ENCODE measurements at places on chromosomes 2 and 18.

GRCh38 chr2:37549598-37549997 lies 121.8 kb downstream of the CDC42EP3 start:
- no peak for DNase-seq

DNA sequence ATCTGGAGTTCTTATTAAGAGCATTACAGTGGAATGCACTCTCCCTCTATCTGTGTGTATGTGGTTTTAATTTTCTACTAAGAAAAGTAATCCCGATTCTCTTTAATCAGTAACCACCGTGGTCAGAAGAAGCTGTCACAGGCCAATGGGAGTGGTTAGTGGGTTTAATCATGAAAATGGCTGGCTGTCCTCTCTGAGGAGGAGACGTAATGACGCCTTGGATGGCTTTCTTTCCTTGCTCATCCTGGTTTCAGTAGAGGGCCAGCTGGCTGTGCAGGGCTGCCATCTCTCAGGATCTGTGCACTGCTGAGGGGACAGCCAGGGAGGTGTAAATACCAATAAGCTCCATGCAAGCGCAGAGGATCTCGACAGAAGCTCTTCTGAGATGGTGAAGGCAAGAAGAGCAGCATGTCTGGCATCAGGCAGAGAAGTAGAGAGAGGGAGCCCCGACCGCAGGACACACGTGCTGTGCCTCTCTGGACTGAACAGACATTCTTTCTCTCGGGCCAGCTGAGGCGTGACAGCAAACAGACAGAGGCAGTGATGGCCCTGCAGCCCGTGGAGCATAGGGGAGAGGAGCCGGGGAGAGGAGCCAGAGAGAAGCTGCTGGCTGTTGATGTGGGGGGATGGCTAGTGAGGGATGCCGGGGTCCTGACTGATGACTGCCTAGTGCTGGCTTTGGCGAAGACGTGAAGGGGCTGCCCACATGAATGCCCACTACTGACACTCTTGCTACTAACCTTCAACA lies 65.1 kb upstream of the DAPL1 start:
- no peak for DNase-seq

DNA sequence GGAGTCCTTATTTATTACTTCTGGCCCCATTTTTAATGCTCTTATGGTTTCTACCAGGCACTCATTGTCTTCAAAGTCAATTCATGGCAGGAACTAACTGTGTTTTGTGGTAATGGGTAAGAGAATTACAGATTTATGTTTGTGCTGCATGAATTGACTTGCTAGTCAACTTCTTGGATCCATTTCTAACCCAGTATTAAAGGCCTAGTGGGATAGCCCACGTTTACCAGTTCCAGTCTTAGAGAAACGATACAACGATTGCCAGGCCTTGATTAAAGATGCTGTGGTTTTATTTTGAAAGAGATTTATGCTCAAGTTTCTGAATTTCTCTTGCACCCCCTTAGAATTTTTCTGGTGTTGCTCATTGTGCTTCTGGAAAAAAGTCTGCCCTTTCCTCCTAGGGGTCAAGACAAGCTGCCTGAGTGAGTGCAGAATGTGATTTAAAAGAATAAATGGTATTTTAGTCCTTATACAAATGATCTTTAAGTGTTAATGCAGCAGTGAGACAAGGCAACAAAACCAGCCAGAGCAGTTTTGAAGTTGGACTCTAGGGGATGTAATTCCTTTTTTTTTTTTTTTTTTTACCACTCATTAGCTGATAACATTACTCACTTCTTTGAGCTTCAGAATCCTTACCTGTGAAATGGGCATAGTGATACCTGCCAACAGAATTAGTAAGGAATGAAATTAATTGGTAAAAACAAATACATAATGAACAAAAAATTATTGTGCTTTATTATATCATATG lies 101.5 kb downstream of the ARHGAP15 start:
- DNase-seq: no peak

GRCh38 chr18:48627216-48627615 lies 88.4 kb downstream of the CTIF start:
- DNase-seq: no peak

- DNase-seq: no peak
Measured at GRCh38 chr18:35144698-35145097, 96.1 kb upstream of the ZNF397 start.

DNA sequence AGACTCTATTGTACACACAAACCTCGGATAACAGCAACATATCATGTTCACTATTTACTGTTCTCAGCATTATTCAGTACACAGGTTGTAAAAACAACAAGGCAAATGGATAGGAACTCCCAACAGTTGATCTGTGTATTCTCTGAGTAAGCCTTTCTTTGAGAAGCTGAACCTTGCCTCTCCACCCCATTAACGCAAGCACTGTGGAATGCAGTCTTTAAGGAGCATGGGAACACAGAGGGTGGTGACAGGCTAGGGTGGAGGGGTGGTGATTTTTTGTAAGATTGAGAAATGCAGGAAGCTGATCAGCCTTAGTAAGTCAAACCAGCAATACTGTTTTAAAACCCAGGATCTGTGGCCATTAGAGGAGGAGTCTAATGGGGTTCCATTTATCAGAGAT lies 19.6 kb upstream of the SERPINB11 start:
- no peak for DNase-seq

DNA sequence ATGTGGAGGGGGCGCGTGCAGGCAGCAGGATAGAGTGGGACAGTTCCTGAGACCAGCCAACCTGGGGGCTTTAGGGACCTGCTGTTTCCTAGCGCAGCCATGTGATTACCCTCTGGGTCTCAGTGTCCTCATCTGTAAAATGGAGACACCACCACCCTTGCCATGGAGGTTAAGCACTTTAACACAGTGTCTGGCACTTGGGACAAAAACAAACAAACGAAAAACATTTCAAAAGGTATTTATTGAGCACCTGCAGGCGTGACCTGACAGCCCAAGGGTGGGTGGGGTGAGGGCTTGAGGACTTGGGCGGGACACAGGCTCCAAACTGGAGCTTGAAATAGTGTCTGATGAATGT lies 4.6 kb upstream of the CTDSP1 start:
- DNase-seq: no peak

DNA sequence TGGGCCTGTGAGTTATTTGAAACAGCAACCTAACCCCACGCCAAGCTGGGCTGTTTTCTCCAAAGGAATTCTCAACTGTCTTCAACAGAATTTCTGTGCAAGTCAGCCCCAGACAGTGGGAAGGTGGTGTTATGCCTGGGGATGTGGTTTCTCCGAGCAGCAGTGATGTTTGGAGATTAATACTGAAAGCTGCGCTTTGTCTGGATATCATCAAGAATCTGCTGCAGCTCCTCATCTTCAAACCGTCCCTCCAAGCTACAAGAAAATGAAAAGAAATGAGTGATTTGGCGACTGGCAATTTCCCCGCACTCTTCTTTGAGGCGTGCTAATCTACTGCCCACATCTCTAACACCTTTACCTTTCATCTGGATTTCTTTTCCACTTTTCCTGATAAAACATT lies 10.0 kb downstream of the POLR2D start:
- DNase-seq: no peak

DNA sequence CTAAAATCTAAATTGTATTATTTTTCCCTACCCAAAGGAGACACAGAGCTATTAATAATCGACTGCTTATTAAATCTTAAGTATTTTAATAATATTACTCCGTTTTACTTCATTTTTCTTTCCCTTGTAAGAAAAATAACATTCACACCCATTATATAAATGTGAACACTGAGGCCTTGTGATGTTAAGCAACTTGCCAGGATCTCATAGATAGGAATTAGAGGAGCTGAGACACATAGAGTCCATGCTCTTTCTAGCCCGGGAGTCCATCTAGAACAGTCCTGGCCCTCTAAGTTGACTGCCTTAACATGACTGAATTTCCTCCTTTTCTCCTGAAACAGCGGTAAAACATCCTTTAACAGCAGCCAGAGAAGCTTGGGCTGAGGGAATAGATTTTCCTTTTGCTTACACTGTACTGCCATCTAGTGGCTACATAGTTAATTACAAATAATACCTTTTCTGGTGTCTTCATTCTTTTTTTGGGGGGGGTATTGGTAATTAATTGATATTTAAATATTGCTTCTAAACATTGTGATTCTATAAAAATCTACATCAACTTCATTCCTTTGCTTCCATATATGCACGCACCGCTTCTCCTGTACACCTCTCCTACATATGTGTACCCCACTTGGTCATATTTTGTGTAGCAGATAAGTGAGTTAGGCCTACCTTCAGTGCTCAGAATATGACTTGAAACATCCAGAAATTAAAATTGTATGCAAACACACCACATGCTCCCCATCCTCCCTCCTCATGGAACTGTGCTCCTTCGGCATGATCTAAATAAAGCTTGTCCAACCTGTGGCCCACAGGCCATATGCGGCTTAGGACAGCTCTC lies 125.8 kb upstream of the HNMT start:
- peak; percentile 32 for DNase-seq

- DNase-seq: no peak
Measured at GRCh38 chr18:32378705-32379104, 92.0 kb downstream of the GAREM1 start.

DNA sequence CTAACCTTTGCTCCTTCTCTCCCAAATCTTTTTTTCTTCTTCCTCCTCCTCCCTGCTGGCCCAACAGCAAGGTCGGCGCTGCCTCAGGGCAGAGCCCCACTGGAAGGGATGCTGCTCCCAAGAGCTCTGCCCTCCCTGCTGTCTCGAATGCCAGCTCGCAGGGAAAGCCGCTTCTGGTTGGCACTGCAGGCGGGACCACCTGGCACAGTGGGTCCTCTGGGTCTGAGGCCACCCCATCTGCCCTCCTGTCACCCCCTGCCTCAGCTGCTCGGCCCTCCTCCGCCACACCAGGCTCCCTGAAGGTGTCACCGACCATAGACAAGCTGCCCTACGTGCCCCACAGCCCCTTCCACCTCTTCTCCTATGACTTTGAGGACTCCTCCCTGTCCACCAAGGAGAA lies 176.3 kb downstream of the TPGS2 start:
- no peak for DNase-seq

GRCh38 chr2:167438206-167438605 lies 549.9 kb downstream of the XIRP2 start:
- no peak for DNase-seq

DNA sequence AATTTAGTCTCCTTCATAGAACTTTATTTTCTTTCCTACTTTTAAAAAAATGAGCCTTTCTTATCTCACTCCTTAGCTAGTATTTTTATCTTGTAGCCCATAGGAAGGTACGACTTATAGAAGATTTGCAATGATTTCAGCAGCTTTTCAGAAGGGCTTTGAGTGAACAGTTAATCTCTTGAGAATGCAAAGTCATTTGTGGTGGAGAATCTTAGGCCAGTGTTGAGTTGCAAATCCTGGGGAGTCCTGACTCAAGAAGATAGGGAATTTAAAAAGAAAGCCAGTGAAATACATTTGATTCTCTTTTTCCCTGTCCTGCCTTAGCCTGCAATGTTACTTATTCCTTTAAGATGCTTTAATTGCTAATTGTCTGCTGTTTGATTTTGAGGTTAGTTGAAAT lies 33.6 kb downstream of the LYPD6 start:
- DNase-seq: no peak

DNA sequence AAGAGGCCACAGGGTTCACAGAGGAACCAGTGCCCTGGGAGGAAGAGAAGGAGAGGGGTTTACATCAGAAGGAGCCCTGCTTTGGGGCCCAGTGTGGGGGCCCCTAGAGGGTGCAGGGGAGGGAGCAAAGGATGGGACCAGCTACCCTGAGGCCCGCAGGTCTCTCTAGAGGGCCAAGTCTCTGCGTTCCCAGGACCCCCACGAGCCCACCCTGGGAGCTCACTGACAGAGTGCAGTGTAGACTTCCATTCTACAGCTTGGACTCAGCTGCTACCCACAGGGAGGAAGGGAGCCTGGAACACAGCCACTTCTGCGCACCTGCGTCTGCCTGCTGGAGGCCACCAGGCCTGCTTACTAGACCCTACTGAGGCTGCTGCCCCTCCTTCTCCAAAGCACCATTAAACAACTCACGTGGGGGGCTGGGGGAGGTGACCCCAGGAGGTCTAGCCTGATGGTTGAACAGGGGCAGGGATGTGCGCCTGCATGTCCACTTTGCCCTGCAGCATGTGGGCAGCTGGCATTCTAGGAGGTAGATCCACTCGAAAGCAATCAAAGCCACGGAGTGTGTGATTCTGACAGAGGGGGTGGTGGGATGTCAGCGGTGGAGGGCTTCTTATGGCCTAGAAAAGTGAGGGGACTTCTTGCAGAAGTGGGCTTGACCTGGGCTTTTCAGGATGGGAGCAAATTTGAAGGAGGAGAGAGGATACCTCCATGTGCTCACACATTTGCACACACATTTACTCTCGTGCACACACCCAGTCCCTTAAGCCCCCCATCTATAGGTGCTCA lies 90.2 kb downstream of the ZFP36L2 start:
- no peak for DNase-seq

DNA sequence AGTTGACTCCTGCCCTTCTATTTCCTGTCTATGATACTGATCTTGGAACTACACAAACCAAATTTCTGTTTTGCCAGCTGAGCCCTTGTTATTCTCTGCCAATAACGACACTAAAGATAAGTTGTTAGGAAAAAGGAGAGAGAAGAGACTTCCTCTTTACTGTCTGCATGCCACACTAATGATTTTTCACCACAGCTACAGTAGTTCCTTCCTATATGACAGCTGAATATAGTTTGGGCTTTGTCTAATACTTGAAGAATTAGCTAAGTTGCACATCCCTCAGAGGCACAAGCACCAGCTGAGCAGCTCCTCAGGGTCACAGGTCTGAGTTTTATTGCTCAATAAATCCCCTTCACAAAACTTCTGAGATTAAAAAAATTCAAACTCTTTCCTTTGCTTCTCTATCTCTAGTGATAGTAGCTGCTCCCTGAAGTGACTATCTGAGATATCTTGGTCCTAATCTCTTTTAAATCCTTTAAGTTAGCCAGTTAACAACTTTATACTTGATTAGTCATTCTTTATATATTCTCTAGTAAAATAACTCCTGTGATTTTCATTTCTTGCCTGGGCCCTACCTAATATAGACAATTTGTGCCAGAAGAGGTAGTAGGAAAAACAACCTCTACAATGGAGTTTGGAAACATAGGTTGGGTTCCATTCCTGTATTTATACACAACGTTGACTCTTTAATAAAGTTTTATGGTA lies 253.0 kb upstream of the CNTNAP5 start:
- no peak for DNase-seq

DNA sequence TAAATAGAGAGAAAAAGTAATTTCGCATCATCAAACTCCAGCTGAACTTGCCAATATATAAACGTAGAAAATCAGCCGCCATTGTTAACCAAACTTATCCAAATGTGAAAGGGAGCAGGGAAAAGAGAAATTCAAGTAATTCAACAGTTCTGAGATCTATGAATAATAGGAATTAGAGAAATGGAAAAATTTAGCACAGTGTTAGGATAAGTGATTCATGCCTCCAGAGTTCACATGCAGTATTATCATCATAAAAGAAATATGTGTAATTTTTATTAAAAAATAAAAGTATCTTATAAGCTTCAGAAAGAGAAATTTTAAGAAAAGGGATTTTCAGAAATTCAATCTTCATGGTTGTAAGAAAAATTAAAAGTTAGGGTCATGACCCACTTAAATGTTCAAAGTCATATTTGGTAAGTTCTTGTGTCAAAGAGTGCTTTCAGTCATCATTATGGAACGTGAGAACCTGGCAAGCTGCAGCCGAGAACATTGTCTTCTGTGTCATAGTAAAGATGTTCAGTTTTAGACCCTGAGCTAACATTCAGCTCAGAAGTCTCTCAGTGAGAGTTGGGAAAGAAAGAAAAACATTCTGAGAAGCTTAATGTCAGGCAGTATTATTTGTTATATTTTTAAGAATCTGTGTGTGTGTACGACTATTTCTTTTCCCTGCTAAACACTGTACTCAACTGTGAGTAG lies 414.3 kb upstream of the RGPD4 start:
- no peak for DNase-seq

- no peak for DNase-seq
Measured at GRCh38 chr2:1623906-1624445, 120.3 kb downstream of the PXDN start.
